ENCODE measurements at places on chromosomes 1 and 21.

- H3K27ac ChIP-seq = peak overlapping the region; percentile 90
- H3K27me3 ChIP-seq = no peaks in the 10 kb centered on the region
- H3K4me3 ChIP-seq = no peak overlapping the region
- H3K36me3 ChIP-seq = no peaks in the 10 kb centered on the region
- DNase-seq = no peak
These were observed 13.9 kb upstream of the EDN2 start for GRCh38 chr1:41498391-41498790.

DNA sequence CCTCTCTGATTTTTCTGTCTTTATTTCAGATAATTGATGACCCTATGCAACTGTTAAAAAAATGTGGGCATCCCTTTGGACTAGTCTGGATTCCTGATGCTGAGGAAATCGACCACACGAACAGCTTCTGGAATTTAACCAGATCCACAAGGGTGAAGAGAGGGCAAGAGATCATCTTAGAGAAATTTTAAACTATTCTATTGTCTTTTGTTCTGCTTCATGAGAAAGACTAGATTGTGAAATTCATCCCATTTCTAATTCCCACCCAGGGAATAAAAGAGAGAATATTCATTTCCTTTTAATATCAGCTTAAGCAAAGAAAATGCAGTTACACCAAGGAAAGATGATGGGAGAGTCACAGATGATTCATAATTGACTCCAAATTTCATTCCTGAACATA lies 71.8 kb downstream of the DUSP10 start:
- H3K27ac ChIP-seq = no peak overlapping the region
- H3K4me1 ChIP-seq = no peaks in the 10 kb centered on the region
- no peaks in the 10 kb centered on the region for H3K36me3 ChIP-seq
- DNase-seq = no peak

DNA sequence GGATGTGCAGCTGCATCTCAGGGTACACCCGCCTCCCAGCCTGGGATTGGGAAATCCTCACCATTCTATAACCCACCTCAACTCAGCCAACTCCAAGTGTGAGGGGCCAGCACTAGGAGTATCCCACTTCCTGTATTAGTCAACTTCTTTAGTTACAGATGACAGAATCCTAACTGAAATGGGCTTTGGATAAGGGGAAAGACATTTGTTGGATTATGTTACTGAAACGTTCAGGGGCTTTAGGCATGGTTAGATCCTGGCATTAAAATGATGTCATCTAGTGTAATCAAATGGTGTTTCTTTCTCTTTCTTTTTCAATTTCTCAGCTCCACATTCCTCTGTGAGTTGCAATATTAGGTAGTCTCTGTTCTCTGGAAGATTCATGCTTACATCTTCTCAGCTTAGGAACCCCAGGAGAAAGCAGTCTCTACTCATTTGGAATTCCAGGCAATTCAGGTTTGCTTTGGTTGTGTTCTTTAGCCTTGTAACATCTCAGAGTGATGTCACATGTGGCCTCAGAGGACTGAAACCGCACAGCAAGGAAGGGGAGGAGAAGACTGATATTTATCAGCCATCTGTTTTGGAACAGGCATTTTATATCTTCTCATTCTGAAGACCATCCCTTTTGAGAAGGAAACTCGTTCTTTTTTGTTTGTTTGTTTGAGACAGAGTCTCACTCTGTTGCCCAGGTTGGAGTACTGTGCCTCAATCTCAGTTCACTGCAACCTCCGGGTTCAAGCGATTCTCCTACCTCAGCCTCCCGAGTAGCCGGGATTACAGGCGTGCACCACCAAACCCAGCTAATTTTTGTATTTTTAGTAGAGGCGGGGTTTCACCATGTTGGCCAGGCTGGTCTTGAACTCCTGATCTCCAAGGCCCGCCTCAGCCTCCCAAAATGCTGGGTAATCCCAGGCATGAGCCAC lies 18.9 kb upstream of the TMEM54 start:
- no peaks in the 10 kb centered on the region for H3K36me3 ChIP-seq
- peaks cover 23% of the 10 kb centered on the region for H3K27me3 ChIP-seq
- DNase-seq = no peak
- H3K27ac ChIP-seq = no peak overlapping the region
- no peak overlapping the region for H3K4me3 ChIP-seq

DNA sequence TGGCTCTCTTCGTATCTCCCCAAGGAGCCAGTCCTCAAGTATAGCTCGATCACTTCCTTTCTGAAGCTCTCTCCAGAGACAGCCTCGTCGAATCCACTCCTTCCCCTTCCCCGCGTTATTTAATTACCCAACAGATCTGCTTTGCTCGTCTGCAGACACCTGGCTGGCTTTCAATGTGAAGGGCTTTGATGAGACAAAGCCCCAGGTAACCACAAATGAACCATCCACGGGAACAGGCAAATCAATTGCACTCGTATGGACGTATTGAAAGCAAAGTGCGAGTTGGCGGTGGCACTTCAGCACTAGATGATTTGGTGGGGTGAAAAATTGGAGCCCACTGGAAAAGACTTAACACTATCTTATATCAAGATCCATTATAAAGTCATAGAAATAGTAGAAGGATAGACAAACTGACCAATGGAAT lies 364 bp upstream of the BCAR3 start:
- no peak for DNase-seq
- no peaks in the 10 kb centered on the region for H3K36me3 ChIP-seq
- peak overlapping the region; percentile 93 for H3K27ac ChIP-seq
- H3K27me3 ChIP-seq = no peaks in the 10 kb centered on the region
- peak overlapping the region; percentile 79 for H3K4me3 ChIP-seq

DNA sequence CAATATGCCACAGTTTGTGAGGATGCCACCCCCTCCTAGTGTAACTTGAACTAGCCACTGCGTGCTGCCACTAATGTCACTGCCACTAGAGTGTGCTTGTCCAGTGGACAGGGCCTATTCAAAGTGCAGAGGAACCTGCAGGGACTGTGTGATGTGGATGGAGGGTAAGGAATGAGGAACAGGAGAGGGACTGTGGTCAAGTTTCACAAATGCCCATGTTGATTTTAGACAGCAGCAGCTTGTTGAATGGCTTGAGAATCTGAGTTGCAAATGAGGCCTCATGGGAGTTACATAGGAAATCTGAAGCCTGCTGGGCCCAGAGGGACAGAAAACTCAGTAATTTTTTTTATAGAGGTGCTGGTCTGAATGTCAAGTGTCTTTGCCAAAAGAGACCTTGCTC lies 112.3 kb downstream of the HHAT start:
- H3K27ac ChIP-seq = no peak overlapping the region
- no peaks in the 10 kb centered on the region for H3K36me3 ChIP-seq
- no peak overlapping the region for H3K4me3 ChIP-seq
- H3K4me1 ChIP-seq = no peaks in the 10 kb centered on the region

DNA sequence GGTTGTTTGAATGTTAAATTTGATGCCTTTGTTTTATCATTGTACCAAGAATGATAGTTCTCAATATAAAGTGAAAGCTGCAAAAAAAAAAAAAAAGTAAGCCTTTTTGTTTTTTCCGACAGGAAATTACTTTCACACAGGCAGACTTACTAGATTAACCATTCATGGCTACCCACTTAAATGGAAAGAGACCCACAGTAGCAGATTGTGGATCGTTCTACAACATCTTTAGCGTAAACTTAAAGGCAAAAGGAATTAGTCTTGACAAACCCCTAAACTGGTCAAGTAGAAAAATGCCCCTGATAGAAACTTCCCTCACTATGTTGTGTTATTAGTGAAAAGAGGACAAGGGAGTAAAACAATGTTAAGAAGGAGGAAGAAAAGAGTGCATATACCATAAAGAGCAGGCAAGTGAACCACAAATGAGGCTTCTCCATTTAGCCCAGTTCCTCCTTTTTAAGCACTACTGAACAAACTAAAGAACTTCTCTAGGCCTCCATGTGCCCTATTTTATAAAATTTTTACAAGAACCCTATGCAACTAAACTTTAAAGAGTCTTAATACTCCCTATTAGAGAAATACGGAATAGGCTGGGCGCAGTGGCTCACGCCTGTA lies 1560.3 kb downstream of the MRPL39 start:
- H3K4me1 ChIP-seq = peaks cover 14% of the 10 kb centered on the region
- DNase-seq = no peak
- H3K4me3 ChIP-seq = no peak overlapping the region
- H3K36me3 ChIP-seq = no peaks in the 10 kb centered on the region
- H3K27me3 ChIP-seq = no peaks in the 10 kb centered on the region
- H3K27ac ChIP-seq = no peak overlapping the region

DNA sequence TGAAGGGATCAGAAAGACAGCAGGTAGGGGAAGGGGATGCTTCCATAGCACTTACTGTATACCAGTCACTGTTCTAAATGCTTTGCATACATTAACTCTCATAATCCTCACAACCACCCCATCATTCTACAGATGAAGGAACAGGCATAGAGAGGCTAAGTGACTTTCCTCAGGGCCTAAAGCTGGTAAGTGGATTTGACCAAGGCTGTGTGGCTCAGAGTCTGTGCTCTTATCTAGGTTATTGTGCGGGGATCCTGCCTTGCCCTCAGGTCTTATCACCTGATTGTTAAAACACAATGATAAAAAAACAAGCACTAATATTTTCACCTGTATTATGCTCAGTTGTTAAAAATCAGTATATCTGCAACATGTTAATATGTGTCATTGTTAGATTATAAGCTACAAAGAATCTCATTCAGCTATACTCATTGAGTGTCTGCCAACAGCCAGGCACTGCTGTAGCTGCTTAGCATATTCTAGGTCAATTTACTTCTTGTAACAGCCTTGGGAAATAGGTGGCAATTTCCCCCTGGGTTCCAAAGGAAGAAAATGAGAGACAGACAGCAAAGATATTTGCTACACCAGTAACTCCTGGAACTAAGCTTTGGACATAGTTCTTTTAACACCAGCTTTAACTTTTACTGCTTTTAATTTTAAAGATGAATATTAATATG lies 38.6 kb upstream of the RBM15 start:
- no peaks in the 10 kb centered on the region for H3K36me3 ChIP-seq
- H3K4me1 ChIP-seq = no peaks in the 10 kb centered on the region
- no peaks in the 10 kb centered on the region for H3K27me3 ChIP-seq
- H3K27ac ChIP-seq = no peak overlapping the region
- no peak for DNase-seq

GRCh38 chr1:20123722-20124455 lies 4.6 kb upstream of the PLA2G2D start:
- no peak for DNase-seq
- H3K4me3 ChIP-seq = no peak overlapping the region
- H3K36me3 ChIP-seq = no peaks in the 10 kb centered on the region
- peaks cover 13% of the 10 kb centered on the region for H3K4me1 ChIP-seq
- no peaks in the 10 kb centered on the region for H3K27me3 ChIP-seq

DNA sequence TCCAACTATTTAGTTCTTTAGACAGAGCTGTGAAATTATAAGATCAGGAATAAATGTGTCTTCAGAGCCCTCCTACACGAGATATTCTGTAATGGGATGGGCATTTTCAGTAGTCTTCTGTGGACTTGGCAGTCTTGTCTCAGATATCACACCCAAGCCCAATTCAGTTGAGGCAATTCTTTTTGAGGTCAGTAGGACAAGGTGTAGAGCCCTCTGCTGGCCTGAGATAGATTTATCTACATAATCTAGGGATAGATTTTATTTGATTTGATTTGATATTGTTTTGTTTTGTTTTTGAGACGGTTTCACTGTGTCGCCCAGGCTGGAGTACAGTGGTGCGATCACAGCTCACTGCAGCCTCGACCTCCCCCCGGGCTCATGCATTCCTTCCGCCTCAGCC lies 77.5 kb downstream of the FMN2 start:
- no peak for DNase-seq
- no peaks in the 10 kb centered on the region for H3K27me3 ChIP-seq
- no peaks in the 10 kb centered on the region for H3K36me3 ChIP-seq
- H3K27ac ChIP-seq = no peak overlapping the region
- H3K4me1 ChIP-seq = no peaks in the 10 kb centered on the region
- H3K4me3 ChIP-seq = no peak overlapping the region

DNA sequence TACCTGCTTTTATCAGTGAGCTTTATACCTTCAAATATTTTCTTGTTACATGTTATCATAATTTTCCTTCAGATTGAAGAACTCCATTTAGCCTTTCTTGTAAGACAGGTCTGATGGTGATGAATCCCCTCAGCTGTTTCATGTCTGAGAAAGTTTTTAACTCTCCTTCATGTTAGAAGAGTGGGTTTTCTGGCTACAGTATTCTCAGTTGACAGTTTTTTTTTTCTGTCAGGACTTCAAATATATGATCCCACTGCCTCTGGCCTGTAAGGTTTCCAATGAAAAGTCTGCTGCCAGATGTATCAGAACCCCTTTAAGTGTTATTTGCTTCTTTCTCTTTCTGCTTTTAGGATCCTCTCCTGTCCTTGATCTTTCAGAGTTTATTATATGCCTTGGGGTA lies 248.2 kb downstream of the LBR start:
- DNase-seq = no peak
- H3K4me3 ChIP-seq = no peak overlapping the region
- H3K27me3 ChIP-seq = no peaks in the 10 kb centered on the region
- no peak overlapping the region for H3K27ac ChIP-seq
- H3K4me1 ChIP-seq = no peaks in the 10 kb centered on the region

DNA sequence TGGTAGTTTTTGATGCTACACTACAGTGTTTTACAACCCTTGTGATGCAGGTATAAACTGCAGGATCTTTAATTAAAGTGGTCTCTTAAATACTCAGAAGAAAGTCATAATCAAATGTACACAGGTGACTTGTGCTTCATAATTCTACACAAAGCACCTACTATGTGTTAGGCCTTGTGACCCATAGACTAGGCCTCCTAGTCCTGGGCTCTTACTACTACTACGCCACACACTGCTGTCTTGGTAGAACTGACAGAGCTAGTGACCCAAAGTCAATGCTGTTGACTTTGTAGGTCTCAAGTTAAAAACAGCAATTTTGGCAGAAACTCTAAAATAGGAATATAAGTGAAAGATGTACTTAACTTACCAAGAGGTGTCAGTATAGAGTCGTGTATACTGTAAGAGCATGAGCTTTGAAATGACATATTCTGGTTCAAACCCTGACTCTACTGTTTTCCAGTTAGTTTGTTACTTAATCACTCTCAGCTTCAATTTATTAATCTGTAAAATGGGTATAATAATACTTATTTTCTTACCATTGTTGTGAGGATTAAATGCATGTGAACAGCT lies 48.6 kb upstream of the LMO4 start:
- H3K27me3 ChIP-seq = no peaks in the 10 kb centered on the region
- no peak for DNase-seq
- H3K27ac ChIP-seq = peak overlapping the region; percentile 13
- no peak overlapping the region for H3K4me3 ChIP-seq
- H3K4me1 ChIP-seq = no peaks in the 10 kb centered on the region

DNA sequence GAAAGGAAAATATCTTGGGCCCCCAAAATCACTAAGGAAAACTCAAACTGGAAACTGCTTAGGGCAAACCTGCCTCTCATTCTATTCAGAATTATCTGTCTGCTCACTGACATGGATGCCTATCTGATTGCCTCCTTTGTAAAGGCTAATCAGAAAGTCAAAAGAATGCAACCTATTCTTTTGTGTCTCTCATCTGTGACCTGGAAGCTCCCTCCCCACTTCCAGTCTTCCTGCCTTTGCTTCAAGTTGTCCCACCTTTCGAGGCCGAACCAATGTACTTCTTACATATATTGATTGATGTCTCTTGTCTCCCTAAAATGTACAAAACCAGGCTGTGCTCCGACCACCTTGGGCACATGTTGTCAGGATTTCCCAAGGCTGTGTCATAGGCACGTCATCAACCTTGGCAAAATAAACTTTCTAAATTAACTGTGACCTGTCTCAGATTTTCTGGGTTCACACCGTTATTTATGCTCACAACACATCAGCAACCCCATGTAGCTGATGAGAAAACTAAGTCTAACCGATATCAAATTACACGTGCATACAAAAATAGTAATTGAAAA lies 302.3 kb upstream of the NRIP1 start:
- H3K4me1 ChIP-seq = no peaks in the 10 kb centered on the region
- H3K36me3 ChIP-seq = no peaks in the 10 kb centered on the region
- H3K27me3 ChIP-seq = no peaks in the 10 kb centered on the region
- no peak overlapping the region for H3K4me3 ChIP-seq

GRCh38 chr21:35614396-35614921 lies 445.9 kb downstream of the SETD4 start:
- no peaks in the 10 kb centered on the region for H3K4me1 ChIP-seq
- H3K27ac ChIP-seq = no peak overlapping the region
- no peaks in the 10 kb centered on the region for H3K36me3 ChIP-seq
